Inflammatory macrophage (primary cell): ENCODE measurements at places on chromosomes 3 and 15.
A peak's percentile ranks its signal among the peaks of the same experiment; 100 is the strongest.

DNA sequence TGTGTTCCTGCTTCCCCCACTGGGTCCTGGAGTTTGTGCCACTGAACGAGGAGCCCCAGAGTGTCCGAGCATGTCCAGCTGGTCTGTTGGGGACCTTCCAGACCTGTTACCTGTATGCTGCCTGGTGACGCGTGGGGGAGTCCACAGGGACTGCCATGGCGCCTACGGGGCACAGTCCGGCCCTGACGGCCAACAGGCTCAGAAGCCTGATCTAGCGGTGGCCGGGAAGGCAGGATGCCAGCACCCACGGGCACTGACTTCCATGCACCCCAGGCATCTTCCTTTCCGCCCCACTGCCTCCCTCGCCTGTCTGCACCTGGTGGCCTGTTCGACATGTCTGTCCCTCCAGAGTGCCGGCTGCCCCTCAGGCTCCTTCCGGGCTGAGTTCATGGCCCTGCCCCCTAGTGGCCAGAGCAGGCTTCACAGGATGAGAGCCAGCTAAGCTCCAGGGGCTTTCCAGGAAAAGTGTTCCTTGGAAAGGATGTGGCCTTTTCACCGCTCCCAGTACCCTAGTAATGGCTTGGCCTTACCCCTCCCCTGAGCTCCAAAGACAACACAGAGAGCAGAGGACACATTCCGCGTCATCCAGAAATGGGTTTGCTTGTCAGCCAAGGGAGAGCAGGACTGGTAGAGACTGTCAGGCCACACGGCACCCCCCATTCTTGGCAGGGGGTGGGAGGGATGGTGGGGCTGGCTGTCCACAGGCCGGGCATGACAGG is 35.7 kb downstream of the NGRN start:
- peak; percentile 58 for DNase-seq

- DNase-seq = no peak
These were observed 138.9 kb downstream of the EPHA3 start for GRCh38 chr3:89246326-89246725.

DNA sequence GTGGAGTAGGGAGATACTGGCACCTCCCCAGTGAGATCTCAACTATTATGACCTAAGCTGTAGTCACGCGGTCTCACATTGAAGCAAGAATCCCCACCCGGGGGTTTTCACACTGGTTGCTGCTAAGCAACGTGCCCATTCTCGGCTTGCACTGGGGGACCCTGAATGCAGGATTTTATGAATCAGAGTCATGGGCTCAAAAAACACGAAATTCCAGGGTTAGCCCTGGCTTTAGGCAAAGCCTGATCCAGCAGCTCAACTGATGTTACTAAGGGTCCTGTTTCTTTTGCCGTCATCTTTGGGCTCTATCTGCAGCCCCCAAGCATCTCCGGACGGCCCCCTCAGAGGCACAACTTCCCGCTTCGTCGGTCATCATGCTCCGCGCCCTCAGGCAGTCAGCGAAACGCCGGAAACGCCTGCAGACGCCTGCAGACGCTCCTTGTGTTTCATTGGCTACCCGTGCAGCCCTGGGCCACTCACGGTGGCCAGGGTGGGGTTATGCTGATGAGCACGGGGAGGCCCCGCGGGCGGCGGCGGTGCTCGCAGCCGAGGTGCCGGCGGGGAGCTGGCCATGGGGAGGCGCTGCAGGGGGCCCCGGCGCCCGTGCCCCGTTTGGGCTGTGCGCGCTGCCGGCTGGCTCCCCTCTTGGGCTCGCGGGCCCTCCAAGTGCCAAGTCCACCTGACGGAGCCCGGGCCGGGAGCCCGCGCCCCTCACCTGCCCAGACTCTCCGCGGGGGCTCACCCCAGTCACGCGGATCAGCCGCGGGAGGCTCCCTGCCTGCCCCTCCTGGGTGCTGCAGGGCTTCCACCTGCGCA is 25.8 kb downstream of the EFCC1 start:
- DNase-seq = peak; percentile 90

DNA sequence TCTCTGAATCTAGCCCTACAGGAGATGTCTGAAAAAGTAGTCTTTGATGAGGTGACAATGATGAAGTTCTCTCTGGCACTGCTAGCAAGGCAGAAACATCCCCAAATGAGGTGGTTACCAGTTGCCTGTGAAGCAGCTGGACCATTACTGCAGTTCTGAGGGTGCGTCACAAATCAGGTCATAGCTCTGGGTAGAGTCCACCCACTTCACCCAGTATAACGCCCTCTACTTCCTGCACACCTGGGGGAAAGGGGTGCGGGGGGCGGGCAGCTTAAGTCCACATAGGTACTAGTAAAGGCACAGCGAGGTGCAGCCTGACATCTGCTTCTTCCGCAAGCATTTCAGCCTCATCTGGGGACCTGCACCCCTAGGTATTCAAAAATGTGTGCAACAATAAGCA is 13.4 kb upstream of the SATB1 start:
- no peak for DNase-seq

DNA sequence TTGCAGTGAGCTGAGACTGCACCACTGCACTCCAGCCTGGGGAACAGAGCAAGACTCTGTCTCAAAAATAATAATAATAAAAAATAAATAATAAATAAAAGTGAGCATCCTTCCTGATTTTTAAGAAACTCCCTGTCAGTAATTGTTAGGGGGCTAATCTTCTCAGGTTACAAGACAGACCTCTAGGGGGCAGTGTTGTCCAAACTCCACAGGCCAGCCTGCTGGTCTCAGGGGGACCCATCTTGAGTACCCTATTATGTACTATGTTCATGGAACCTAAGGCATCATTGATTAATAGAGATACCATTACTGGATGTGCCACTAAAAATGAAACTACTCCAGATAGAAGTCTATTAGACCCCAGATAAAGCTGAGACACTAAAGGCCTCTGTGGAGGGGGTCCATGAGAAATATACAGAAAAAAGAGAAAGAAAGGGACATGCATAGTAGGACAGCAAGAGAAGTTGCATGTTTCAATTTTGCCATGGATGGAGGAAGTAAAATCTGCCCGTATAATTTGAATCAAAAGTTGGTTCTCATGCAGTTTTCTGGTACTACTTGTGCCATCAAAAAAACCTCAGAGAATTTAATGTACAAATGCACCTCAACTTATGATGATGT is 85.5 kb upstream of the CDV3 start:
- peak; percentile 63 for DNase-seq

DNA sequence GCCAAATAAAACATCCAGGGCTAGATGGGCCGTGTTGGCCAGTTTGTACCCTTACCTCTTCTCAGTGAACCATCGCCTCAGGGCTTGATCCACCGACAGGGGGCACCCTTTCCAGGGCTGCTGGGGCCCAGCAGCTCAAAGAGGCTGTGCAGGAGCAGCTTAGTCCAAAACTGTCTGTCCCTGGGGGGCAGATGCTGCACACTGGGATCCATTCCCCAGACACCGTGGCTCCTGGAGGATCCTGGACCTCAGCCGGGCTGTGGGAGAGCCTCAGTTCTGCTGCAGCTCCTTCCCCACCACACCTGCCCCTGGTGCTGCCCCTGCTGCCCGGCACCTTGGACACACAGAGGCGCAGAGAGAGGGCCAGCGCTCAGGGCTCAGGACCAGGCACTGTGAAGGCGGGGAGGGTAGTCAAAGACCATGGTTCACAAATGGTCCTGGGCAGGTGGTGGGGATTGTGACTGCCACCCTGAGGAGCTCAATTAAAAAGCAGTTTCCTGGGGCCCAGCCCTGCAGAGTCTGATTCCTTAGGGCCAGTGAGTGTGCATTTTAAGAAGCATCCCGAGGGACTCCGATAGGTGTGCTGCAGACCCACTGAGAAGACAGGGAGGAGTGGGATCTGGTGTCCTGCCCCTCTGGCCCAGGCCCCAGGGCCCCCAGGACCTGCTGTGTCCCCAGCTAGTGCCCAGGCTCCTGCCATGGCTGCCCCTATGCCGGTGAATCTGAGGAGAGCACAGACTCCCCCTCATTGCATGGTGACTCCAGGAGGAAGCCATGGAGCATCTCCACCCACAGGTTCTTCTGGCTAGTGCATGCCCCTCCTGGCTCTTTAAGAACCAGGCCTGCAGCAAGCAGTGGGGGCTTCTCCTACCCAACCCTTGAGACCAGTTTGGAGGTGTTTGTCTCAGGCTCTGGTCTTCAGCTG is 86.5 kb upstream of the PRR20G start:
- peak; percentile 46 for DNase-seq

- DNase-seq = no peak
These were observed 54.3 kb downstream of the HMG20A start for GRCh38 chr15:77475001-77475400.

DNA sequence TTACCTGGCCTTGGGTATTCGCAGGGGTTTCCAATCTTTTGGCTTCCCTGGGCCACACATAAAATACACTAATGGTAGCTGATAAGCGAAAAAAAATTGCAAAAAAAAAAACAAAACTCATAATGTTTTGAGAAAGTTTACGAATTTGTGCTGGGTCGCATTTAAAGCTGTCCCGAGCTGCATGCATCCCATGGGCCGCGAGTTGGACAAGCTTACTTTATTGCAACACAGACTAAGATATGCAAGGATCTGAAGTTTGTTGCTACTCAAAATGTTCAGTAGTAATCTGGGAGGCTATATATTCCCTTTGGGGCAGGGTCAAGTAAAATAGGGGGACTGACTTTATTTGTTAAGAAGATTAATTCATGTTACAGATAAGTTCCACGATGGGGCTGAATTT is 247.9 kb downstream of the CD47 start:
- no peak for DNase-seq

DNA sequence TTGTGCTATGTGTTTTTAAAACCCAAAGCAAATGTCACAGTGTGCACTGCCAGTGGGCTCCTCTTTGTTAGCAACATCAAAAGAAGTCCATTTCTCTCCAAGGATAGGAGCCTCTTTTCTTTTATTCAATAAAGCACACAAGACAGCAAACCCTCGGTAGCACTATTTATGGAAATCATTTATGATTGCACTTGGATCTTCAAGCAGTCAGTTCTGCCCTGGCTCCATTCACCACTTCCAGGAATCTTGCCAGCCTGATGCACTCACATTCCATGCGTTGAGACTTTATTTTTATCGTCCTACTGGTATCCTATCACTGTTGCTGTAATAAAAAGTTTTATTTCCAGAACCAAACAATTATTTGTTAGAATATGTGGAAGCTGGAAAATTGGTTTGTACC is 412.1 kb downstream of the TBL1XR1 start:
- DNase-seq = no peak
